ENCODE measurements at places on chromosomes 5 and 9.

DNA sequence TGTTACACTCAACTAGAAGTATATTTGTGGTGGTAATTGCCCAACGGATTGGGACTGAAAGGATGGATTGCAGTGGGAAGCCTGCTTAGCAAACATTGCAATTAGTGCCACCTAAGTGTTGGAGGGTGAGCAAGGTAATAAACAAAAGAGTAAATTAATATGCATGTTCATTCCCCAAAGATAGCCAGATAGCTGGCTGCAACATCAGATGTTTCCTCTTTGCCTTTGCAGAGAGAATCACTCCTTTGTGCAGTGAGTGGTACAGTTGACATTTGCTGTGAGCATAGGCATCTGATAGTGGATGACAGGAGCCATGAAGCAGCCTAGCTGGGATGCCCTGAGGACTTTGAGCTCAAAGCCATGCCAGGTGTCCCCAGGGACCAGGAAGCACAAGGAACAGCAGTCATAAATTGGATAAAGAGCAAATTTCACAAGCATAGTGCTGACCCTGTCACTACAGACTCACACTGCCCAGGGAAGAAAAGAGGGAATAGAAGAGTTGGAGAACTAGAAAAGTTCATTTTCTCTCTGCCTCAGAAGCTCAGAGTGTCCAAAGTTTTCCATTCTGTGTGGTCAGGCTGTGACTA lies 336.1 kb upstream of the SLC30A5 start:
- DNase-seq: no peak

- no peak for DNase-seq
Observed at GRCh38 chr5:127290019-127290945, at the start of gene MEGF10. Gene MEGF10, plus strand, starts transcription at chr5:127290796. Its CDS starts 40,513 bp downstream, at chr5:127331309.

GRCh38 chr9:137310189-137311052 lies 8.3 kb upstream of the NRARP start:
- no peak for DNase-seq

GRCh38 chr5:82817897-82818676 lies 259.1 kb downstream of the TMEM167A start:
- DNase-seq: no peak

DNA sequence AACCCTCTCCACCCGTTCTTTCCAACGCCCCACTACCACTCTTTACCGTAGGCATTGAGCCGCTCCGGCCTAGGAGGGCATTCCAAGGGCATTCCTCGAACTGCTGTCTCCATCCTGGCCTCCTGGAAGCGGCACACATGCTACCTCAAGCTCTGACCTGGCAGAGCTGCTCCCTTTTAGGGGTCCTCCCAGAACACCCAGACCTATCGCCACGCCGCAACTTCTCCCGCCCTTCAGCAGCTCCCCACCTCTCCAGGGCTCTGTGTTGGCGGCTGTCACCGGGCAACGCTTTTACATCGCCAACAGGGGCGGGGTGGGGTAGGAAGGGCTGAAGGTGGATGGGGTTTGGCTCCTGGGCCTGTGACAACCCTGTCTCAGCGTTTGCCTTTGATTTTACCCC lies 4.6 kb upstream of the MYORG start:
- no peak for DNase-seq

DNA sequence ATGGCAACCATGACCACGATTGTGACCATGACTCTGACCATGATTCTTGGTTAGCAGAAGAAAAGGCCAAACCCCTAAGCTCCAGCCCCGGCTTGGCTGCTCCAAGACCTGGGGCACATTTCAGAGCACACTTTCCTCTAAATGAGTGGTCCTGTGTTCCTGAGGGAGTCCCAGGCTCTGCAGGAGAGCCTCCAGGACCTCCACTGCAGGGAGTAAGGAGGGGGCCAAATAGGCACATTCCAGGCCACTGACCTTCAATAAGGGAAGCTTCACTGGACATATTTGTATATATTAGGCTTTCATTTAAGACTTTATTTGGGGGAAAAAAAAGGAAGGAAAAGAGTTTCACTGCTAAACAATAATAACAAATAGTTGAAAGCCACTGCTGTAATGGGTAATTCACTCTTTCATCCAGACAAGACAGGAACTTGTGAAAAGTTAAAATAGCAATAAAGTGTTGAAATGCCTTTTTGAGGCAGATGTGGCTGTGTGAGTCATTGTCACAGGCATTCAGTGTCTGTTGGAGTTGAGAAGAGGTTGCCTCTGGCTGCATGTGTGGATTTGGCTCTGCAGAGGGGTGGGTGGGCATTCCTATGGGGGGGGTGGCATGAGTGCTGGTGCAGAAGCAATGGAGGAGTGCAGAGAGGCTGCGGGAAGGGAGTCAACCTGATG lies 63.9 kb upstream of the TGFBR1 start:
- no peak for DNase-seq

- DNase-seq: no peak
Observed at GRCh38 chr5:158854260-158854783, 245.4 kb downstream of the EBF1 start.

GRCh38 chr5:6551287-6551954 lies 81.4 kb downstream of the NSUN2 start:
- DNase-seq: no peak

DNA sequence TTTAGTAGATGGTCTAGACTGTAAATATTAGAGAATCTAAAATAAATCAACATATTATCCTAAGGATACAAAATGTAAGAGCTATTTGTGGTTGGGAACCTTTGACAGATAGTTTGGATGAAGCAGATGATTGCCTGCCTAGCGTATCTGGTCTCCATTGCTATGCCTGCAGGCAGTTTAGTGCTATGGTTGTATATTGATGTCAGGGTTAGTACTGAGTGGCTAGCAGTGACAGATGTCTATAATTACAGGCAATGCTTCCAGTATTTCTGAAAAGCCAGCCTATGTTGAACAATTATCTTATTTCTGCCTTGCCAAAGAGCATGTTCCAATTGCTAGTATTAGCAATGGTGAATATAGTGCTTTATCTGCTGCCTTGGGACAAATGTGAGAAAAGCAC lies 151.3 kb upstream of the TLX3 start:
- no peak for DNase-seq

DNA sequence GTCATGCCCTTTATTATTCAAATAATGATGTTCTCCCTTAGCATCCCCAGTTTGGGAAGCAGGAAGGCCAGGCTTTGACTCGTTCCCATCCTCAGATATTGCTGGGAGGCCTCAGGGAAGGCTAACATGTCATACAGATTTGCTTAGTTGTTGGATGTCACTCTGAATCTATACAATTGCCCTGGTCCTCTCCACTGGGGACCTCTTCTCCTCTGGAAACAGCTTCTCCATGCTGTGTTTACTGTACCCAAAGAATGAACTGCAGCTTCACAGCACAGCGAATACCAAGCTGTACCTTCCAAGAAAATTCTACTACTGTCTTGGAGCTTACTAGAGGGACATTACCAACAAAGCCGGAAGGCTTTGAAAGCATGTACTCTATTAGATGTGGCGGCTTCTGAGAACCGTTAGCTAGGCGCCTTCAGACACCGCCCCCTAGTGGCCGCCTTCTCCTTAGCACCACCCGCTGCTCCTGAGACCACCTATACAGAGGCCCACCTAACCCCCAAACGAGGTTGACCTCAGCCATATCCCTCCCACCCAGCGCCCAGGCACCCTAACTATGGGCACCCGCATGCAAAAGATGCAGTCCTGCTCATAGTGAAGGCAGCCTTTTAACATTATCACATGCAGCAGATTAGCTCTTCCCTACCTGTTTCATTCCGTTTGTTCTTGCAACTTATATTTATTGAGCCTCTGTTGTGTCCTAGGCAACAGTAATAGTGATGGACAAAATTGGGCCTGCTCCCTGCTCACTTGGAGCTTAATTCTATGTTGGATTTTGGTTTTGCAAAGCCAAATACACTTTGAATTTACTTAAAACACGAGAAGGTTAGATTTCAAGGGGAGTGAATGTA lies 34.9 kb upstream of the FOXI1 start:
- no peak for DNase-seq

DNA sequence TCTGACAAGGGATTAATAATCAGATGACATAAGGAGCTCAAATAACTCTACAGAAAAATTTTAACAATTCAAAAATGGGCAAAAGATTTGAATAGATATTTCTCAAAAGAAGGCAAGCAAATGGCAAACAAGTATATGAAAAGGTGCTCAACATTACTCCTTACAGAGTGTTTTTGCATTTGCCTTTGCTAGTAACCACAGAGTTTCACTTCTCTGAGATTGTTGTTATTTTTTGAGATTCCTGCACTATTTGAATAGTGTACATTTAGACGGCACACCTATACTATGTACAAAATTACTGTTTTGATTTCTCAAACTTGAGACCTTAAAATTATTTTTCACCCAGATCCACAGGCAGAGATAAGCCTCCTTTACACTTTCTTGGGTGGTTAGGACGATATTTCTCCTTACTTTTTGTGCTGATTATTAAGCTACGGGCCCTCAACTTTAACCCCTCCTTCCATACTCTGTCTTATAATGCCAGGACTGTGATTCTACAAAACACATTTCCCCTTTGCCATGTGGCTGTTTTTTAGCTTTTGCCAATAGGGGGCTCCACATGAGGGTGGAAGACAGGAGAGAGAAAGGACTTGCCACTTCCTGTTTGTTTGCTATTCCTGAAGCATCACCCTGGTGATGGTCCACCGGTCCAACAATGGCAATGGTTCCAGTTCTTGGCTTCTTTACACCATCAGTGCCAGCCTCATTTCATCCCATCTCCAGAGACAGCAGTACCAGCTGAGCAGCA lies 65.0 kb upstream of the DAP start:
- DNase-seq: no peak

GRCh38 chr9:119802621-119803020 lies 433.4 kb upstream of the BRINP1 start:
- no peak for DNase-seq

- no peak for DNase-seq
Observed at GRCh38 chr5:56053363-56053762, 58.6 kb upstream of the IL6ST start.

DNA sequence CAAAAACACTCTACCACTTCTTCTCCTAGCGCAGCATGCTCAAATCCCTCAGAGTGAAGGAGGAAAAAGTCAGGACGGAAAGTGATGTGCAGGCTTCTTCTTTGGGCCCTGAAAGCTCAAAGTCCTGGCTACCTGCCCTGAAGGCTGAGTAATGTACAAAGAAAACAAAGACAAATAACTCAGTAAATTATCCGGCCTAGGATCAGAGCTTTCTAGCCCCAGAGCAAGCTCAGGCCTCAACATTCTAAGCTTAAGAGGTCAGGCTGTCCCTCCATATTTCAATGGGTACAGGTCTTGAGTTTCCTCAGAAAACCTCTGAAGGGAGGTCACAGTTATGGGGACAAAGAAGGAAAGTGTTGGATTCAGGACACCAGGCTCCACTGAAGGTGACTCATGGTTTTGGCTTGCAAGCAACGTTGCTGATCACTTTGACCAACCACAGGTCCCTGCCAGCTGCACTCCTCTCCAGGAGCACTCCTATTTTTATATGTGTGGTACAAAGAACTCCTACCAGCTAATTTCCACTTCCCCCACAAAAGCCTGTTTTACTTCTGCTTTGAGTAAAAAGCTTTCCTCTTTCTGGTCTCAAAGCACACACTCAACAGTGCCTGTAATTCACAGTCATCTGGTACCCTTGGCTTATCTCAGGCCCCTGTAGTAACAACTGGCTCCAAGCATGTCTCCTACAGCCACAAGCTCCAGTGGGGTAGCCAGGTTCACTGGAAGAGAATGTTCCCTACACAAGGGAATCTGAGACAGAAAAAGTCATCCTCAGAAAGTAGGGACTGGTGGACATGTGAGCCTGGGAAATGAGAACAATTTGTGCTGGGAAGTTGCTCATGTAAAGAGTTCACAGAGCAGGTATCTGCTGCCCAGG lies 115.7 kb downstream of the UGCG start:
- DNase-seq: no peak

GRCh38 chr5:136006761-136007251 lies 22.0 kb upstream of the TGFBI start:
- no peak for DNase-seq

- DNase-seq: no peak
Observed at GRCh38 chr9:109245310-109245897, 75.5 kb downstream of the EPB41L4B start.

DNA sequence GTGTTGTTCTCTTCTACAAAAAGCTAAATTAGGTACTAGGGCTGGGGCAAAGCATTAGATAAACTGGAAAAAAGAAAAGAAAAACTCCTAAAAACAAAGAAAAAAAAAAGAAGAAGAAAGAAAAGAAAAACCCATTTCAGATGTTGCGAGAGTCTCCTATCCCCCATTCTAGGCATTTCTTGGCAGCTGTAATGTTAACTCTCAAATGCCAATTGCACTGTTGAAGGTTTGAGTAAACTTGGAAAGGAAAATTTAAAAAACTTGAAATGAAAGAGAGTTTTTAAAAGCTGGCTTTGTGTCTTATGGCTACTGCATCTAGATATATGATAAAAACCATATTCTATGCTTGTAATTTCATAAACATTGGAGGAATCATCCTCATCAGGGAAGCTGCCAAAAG lies 34.6 kb upstream of the CTSV start:
- no peak for DNase-seq

- no peak for DNase-seq
Observed at GRCh38 chr5:177290816-177291596, 12.5 kb downstream of the RAB24 start.

DNA sequence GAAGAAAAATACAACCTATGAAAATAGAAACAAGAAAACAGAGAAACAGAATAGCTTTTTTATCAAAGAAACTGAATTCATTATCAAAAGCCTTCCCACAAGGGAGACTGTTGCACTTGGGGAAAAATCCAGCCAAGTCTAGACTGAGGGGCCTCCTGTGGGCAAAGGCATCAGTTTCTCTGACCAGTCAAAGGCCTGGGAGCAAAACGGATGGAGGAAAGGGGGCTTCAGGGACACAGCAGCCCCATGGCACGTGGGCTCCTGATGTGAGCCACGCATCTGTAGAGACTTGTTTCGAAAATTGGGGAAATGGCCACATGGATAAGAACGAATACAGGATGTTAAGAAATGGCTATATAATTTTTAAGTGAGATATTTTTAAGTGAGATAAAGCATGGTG lies 21.1 kb downstream of the ZDHHC11B start:
- DNase-seq: no peak

DNA sequence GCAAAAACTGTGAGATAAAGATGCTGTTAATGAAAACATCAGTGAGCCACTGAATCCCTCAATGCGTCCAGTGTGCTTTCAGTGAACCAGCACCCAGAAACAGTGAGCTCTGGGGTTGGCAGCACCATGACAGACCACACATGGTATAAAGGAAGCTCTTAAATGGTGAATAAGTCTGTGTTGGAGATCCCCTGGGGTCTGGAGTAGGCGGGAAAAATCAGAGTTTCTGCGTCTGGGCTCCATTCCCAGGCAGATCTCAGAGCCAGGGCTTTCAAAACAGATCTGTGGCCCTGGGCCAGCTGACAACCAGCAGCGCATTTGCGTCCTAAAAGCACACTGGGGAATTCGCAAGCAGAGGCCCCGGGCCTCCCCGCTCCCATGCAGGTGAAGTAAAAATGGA lies 233.5 kb downstream of the FRMD3 start:
- DNase-seq: no peak

DNA sequence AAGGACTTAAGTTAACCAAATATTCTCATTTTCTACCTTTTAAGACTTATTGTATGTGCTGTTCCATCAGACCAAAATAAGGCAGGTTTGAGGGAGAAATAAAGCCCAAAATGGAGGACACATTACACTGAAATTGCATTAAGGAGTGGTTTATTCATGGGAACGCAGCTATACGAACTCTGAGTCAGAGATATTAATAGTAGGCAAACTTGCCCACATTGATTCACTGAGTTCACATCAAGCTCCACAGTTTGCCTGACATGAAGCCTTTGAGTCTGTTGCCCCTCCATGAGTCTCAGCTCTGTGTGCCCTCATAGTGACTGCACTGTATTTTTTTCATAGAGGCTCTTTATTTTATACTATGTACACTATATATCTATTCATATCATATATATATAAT lies 135.0 kb upstream of the SNX2 start:
- DNase-seq: no peak
